Activated CD8-positive, alpha-beta memory T cell treated with anti-CD3 and anti-CD28 coated beads, Interleukin-2, amount 10 ng/mL, durations not matched to agents 7 days and 5 days (primary cell): ENCODE measurements at places on chromosomes 7 and 10. TPM values are rescaled to one million over a fixed set of nuclear protein-coding genes. Genes with fewer than 3 reads are reported as not detected.

KLF14 gene
- total RNA-seq: not detected

SH2D4B gene
- total RNA-seq: 0.09 TPM

MAT1A gene
- total RNA-seq: not detected

SLC25A13 gene
- total RNA-seq: 10.4 TPM

NPSR1 gene
- not detected for total RNA-seq

OR2F2 gene
- total RNA-seq: not detected

MXI1 gene
- total RNA-seq: 13.6 TPM

GSTO2 gene
- total RNA-seq: 0.96 TPM

LRRC17 gene
- total RNA-seq: not detected

RET gene
- 0.38 TPM for total RNA-seq

SLC18A3 gene
- total RNA-seq: not detected

GATA3 gene
- total RNA-seq: 83.4 TPM
